ENCODE measurements at places on chromosomes 5 and 9. TPM values are rescaled to one million over a fixed set of nuclear protein-coding genes. Genes with fewer than 3 reads are reported as not detected.

DNA sequence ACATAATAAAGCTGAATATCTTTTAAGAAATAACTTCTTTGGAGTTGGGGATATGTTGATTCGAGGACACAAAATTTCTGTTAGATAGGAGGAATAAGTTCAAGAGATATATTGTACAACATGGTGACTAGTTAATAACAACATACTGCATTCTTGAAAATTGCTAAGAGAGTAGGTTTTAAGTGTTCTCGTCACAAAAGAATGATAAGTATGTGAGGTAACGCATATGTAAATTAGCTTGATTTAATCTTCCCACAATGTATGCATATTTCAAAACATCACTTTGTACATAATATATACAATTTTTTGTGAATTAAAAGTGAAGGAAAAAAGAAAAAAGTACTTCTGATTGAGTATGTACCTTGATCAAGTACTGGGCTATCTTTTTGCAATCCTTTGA is 428.0 kb upstream of the TRPC7 start:
- no peak for DNase-seq
- H3K27me3 ChIP-seq: no peaks in the 10 kb centered on the region
- no peak overlapping the region for H3K4me3 ChIP-seq
- no peaks in the 10 kb centered on the region for H3K36me3 ChIP-seq
- no peak overlapping the region for H3K27ac ChIP-seq
- no peaks in the 10 kb centered on the region for H3K4me1 ChIP-seq

Gene CKMT2
- total RNA-seq: not detected

DNA sequence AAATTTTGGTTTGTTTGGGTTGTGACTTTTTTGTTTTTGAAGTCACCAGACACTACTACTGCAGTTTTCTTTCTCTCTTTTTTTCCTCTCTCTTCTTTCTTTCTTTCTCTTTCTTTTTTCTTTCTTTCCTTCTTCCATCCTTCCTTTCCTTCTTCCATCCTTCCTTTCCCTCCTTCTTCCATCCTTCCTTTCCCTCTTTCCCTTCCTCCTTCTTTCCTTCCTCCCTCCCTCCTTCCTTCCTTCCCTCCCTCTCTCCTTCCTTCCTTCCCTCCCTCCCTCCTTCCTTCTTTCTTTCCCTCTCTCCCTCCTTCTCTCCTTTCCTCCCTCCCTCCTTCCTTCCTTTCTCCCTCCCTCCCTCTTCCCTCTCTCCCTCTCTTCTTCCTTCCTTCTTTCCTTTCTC is 230.3 kb upstream of the TYRP1 start:
- no peak overlapping the region for H3K4me3 ChIP-seq
- no peak overlapping the region for H3K27ac ChIP-seq
- no peaks in the 10 kb centered on the region for H3K36me3 ChIP-seq

DNA sequence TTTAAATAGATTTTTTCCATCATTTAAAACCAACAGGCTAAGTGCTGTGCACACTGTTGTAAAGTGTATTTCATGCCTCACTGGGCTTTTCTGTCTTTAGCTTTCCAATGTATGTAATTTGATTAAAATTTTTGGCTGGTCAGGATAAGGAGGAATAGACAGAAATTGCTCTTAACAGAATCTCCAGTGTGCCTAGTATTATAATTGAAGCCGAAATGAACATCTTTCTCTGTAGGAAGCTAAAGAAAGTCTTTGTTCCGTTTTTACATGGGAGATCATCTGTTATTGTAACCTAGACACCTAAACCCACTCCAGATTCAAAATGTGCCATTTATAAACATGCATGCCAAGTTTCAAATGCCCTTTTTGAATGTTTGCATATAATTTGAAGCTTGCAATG is 54.5 kb upstream of the SMIM15 start:
- peaks cover 2% of the 10 kb centered on the region for H3K36me3 ChIP-seq
- no peaks in the 10 kb centered on the region for H3K4me1 ChIP-seq
- no peak for DNase-seq
- H3K27me3 ChIP-seq: peaks cover 18% of the 10 kb centered on the region

DNA sequence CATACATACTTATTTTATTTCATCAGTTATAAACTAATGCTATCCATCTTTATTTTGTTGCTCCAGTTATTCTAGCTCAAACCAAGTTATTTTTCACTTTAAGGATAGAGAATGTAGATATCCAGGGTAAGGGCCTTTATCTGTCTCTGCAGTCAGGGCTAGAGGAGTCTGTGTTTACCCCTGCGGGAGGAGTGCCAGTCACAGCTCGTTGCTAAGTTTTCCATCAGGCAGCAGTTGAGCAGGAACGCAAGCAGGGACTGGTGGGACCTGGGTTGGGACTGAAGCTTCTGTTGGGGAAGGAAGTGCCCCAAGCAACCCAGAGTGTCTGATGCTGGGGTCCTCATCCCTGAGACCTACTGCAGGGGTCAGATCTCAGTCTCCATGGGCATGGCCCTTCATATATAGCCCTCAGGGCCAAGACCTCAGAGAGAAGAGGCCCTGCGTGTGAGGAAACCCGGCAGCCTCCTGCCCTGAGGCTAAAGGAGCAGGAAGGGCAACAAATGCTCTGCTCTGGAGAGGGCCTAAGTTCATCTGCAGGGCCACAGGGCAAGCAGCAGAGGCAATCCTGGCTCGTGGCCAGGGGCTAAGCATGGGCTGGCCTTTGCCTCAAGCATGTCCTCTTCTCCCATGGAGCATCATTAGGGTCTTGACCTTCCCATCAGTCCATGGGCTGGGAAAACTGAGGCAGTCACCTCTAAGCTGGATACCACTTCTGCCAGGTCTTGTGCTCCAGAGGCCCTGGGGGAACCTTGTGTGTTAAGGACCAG is 6.6 kb downstream of the SLC22A4 start:
- no peaks in the 10 kb centered on the region for H3K36me3 ChIP-seq
- H3K4me3 ChIP-seq: no peak overlapping the region
- no peak overlapping the region for H3K27ac ChIP-seq
- DNase-seq: no peak
- H3K4me1 ChIP-seq: peaks cover 4% of the 10 kb centered on the region
- peaks cover 10% of the 10 kb centered on the region for H3K27me3 ChIP-seq

DNA sequence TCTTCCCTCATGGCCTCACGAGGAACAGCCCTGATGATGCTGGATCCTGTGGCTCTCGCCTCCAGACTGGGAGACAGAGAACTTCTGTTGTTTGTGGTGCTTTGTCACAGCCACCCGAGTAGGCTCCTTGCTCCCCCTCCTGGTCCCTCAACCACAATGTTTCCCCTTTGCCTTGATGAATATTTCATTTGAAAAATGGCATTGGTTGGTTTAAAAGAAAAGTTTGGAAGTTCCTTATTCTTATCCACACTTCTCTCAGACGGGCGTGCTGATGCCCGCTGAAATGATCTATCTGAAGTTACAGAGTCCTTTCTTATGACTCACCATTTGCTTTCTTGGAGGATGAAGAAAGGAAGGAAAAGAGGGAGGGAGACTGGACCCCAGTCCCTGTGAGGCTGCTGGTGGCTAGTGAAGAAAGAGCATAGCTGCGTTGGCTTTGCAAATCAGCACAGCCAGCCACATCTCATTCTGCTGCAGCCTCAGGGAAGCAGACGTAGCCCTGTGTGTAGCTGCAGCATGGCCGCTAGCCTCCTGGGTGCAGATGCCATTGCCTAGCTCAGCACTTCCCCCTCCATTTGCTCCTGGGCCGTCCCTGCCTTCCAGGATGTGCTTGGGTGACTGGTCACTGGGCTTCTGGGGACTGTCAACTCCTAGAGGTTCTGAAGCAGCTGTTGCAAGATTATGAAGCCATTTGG is 185.9 kb downstream of the ERCC6L2 start:
- peak; percentile 16 for DNase-seq
- H3K4me3 ChIP-seq: no peak overlapping the region
- peaks cover under 1% of the 10 kb centered on the region for H3K36me3 ChIP-seq
- no peaks in the 10 kb centered on the region for H3K27me3 ChIP-seq
- H3K27ac ChIP-seq: peak overlapping the region; percentile 67

GRCh38 chr9:72788966-72789735 is 163.7 kb downstream of the ALDH1A1 start:
- H3K4me3 ChIP-seq: no peak overlapping the region
- DNase-seq: no peak
- H3K4me1 ChIP-seq: peaks cover 3% of the 10 kb centered on the region

Gene CYLC2
- not detected for total RNA-seq

- H3K4me1 ChIP-seq: no peaks in the 10 kb centered on the region
- no peaks in the 10 kb centered on the region for H3K27me3 ChIP-seq
- no peak for DNase-seq
- no peak overlapping the region for H3K4me3 ChIP-seq
- no peaks in the 10 kb centered on the region for H3K36me3 ChIP-seq
Measured at GRCh38 chr5:69202497-69202896, 13.1 kb downstream of the CENPH start.

Gene BTNL3
- not detected for total RNA-seq

GRCh38 chr9:128550770-128551656 is 1.4 kb upstream of the SPTAN1 start:
- no peak for DNase-seq
- no peaks in the 10 kb centered on the region for H3K27me3 ChIP-seq
- peak overlapping the region; percentile 99 for H3K27ac ChIP-seq
- no peaks in the 10 kb centered on the region for H3K36me3 ChIP-seq

- no peak overlapping the region for H3K4me3 ChIP-seq
- no peak for DNase-seq
- no peak overlapping the region for H3K27ac ChIP-seq
- no peaks in the 10 kb centered on the region for H3K4me1 ChIP-seq
- H3K27me3 ChIP-seq: peaks cover 11% of the 10 kb centered on the region
Measured at GRCh38 chr5:76230711-76231285, 147.6 kb downstream of the SV2C start.

- H3K36me3 ChIP-seq: peaks cover 4% of the 10 kb centered on the region
- peaks cover 27% of the 10 kb centered on the region for H3K4me1 ChIP-seq
- H3K27me3 ChIP-seq: peaks cover 17% of the 10 kb centered on the region
- H3K4me3 ChIP-seq: peak overlapping the region; percentile 91
Measured at GRCh38 chr9:127612939-127613582, 984 bp downstream of the STXBP1 start.

Gene STC2
- not detected for total RNA-seq

Gene OGN
- total RNA-seq: 0.52 TPM

Gene ZFP37
- total RNA-seq: 0.65 TPM

- H3K4me3 ChIP-seq: peak overlapping the region; percentile 98
- peaks cover 28% of the 10 kb centered on the region for H3K4me1 ChIP-seq
Measured at GRCh38 chr9:100098046-100098886, 534 bp downstream of the ERP44 start.

DNA sequence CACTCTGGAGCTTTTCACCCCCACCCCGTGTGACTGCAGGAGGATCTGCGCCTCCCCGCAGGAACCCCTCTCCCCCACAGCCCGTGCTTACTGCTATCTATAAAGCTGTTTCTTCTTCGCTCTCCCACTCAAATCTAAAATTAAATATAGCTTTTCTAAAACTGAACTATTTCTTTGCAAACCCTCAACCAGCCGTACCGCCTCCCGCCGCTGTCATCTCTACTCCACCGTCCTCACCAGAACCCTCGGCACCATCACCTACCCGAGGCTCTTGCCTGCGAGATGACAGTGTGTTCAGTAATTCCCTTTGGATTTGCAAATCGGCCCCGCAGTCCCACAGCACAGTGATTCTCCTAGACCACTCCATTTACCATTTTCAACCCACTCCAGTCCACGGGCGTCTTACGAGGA is 13.6 kb downstream of the LPCAT1 start:
- H3K36me3 ChIP-seq: no peaks in the 10 kb centered on the region
- H3K4me3 ChIP-seq: no peak overlapping the region
- no peaks in the 10 kb centered on the region for H3K27me3 ChIP-seq
- DNase-seq: no peak
- H3K4me1 ChIP-seq: peaks cover 24% of the 10 kb centered on the region

GRCh38 chr9:137971477-137972138 is 94.0 kb downstream of the CACNA1B start:
- H3K27me3 ChIP-seq: peaks cover 60% of the 10 kb centered on the region
- H3K27ac ChIP-seq: no peak overlapping the region
- peaks cover 11% of the 10 kb centered on the region for H3K36me3 ChIP-seq
- no peak for DNase-seq
- H3K4me3 ChIP-seq: no peak overlapping the region

- H3K36me3 ChIP-seq: peaks cover 3% of the 10 kb centered on the region
- no peaks in the 10 kb centered on the region for H3K27me3 ChIP-seq
- no peak for DNase-seq
- no peak overlapping the region for H3K4me3 ChIP-seq
- no peak overlapping the region for H3K27ac ChIP-seq
Measured at GRCh38 chr9:131218370-131218769, 57.9 kb downstream of the FAM78A start.

GRCh38 chr9:101604296-101604695 is 9.5 kb upstream of the PPP3R2 start:
- no peak for DNase-seq
- H3K27me3 ChIP-seq: peaks cover 63% of the 10 kb centered on the region
- peaks cover 2% of the 10 kb centered on the region for H3K4me1 ChIP-seq
- H3K27ac ChIP-seq: no peak overlapping the region

GRCh38 chr9:129954868-129955550 is 88.0 kb downstream of the FNBP1 start:
- DNase-seq: no peak
- peak overlapping the region; percentile 62 for H3K27ac ChIP-seq
- no peak overlapping the region for H3K4me3 ChIP-seq
- peaks cover 8% of the 10 kb centered on the region for H3K36me3 ChIP-seq
- peaks cover 18% of the 10 kb centered on the region for H3K4me1 ChIP-seq

DNA sequence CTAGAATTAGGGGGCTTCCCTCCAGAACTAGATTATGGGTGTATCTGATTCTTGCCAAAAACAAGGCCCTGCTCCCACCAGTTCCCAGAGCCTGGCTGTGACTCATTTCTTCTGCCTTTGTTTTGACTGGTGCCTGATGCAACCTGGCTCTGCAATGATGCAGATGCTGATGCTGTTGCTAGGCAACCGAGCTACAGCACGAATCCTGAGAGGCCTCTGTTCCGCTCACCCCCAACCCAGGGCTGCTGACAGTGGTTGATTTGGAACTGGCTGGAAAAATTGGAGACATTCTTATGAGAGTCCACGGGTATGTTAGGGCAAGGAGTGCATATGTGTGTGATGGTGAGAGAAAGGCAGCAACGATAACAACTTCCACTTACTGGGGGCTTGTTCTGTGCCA is 100.3 kb downstream of the NSG2 start:
- no peak for DNase-seq
- peaks cover 28% of the 10 kb centered on the region for H3K27me3 ChIP-seq
- no peak overlapping the region for H3K4me3 ChIP-seq
- no peak overlapping the region for H3K27ac ChIP-seq

Gene NR6A1
- total RNA-seq: 0.08 TPM

GRCh38 chr5:23389291-23390101 is 117.9 kb upstream of the PRDM9 start:
- no peaks in the 10 kb centered on the region for H3K4me1 ChIP-seq
- no peaks in the 10 kb centered on the region for H3K27me3 ChIP-seq
- H3K36me3 ChIP-seq: no peaks in the 10 kb centered on the region

Gene SLC34A3
- total RNA-seq: not detected

- H3K36me3 ChIP-seq: no peaks in the 10 kb centered on the region
- peaks cover 11% of the 10 kb centered on the region for H3K27me3 ChIP-seq
- DNase-seq: no peak
- H3K4me1 ChIP-seq: peaks cover 7% of the 10 kb centered on the region
- H3K27ac ChIP-seq: peak overlapping the region; percentile 59
- no peak overlapping the region for H3K4me3 ChIP-seq
Measured at GRCh38 chr9:129430940-129431643, 189.8 kb downstream of the C9orf50 start.
